ENCODE measurements at places on chromosomes 1 and 21. TPM values are rescaled to one million over a fixed set of nuclear protein-coding genes. Genes with fewer than 3 reads are reported as not detected.
A peak's percentile ranks its signal among the peaks of the same experiment; 100 is the strongest.

The SLC9C2 gene
- total RNA-seq: not detected

GRCh38 chr1:76635784-76636183 lies 231.5 kb upstream of the ST6GALNAC5 start:
- DNase-seq: no peak

The TESK2 gene
- 2.4 TPM for total RNA-seq

DNA sequence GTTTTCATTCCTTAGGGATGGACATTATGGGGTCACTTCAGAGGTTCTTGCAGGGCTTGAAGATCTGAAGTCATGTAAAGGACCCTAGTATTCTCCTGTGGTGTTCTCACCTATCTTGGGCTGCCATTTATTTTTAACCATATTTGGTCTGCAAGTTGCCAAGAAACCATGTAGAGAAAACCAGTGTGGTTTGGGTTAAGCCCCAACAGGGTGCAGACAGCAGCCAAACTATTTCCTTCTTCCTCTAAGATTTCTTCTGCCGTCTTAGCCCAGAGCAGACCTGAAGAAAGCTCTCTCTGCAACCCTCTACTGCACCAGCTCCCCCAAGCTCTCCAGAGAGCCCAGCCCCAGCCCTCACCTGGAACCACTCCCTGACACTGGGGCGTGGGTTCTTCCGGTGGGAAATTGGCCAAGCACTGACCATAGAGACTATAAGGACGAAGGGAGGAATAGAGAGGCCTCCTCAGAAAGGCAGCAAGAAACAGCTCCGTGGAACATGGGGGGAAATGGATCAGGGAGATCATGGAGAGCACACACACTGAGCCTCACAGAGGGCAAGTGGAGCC lies 136.6 kb downstream of the SYF2 start:
- no peak for DNase-seq

The VWA5B1 gene
- not detected for total RNA-seq

- DNase-seq: no peak
Observed at GRCh38 chr1:224308064-224308463, 21.9 kb downstream of the NVL start.

The KRTAP21-1 gene
- not detected for total RNA-seq

The ELAPOR1 gene
- total RNA-seq: 0.21 TPM

The B3GALT2 gene
- not detected for total RNA-seq

DNA sequence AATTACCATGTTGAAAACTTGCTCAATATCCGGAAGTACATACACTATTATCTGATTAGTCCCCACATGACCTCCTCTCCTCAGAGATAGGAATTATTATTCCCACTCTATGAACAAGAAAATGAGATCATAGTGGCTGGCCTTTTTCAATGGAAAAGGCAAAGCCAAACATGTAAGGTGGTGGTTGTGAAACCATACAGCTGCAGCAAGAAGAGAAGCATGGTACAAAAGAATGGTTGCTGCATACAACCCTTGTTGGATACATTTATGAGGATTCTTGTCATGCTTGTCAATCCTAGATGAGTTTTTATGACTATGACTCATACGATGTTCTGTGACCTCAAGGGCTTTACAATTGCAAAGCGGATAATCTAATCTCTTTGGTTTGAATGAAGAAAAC lies 514.7 kb downstream of the PLPP3 start:
- DNase-seq: no peak

The S100A3 gene
- 0.66 TPM for total RNA-seq

The PLPPR5 gene
- not detected for total RNA-seq

GRCh38 chr1:55035904-55036303 lies 3.4 kb upstream of the PCSK9 start:
- DNase-seq: no peak

DNA sequence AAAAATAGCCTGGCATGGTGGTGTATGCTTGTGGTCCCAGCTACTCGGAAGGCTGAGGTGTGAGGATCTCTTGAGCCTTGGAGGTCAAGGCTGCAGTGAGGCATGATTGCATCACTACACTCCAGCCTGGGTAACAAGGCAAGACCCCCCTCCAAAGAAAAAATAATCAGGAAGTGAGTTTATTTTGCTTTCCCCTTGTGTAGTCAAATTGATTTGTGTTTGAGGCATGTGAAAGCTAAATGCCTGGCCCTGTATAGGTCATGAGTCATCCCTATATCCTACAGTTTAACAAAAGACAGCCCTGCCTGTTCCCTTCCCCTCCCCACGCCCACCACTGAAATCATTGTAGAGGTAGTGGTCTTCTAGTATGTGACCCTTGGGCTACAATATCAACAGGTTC lies 241.4 kb upstream of the JUN start:
- DNase-seq: no peak

DNA sequence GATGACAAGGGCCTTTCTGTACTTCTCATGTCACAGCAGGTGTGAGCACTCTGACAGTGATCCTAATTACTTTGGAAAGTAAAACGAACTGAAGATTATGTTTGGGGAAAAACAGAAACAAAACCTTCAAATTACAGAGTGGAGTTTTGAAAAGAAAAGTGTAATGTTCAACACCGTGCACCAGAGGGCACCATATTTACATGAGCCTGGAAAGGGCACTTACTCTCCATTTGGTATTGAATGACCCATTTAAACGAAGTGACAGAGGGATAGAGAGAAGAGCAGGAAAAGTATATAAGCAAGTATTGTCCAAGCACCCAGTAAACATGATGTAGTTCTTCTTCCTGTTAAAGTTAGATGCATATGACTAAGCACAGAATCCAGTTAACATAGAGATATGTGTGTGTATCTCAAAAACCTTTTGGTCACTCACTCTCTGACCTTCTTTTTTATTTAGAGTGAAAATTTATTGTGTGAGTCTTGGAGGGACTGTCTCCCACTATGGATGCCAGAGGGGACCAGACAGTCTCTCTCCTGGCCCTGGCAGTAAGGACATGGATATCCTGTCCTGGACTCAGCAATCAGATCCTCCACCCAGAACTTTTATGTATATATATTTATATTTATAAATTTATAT lies 3.8 kb upstream of the RGSL1 start:
- DNase-seq: no peak

The NR1I3 gene
- not detected for total RNA-seq

DNA sequence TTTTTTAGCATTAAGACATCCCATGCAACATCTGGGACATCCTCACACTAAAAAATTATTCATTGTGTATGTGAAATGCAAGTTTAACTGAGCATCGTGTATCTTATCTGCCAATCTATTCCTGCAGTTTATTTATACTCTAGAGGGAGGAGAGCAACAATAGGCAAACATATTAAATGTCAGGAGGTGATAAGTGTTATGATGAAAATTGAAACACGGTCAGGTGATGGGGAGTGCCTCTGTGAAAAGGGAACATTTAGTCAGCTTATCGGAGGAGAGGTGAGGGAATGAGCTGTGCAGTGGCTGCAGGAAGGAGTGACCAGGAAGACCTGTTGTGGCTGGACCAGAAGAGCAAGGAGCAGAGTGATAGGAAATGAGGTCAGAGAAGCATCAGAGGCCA lies 775 bp upstream of the EFCAB14 start:
- DNase-seq: no peak

DNA sequence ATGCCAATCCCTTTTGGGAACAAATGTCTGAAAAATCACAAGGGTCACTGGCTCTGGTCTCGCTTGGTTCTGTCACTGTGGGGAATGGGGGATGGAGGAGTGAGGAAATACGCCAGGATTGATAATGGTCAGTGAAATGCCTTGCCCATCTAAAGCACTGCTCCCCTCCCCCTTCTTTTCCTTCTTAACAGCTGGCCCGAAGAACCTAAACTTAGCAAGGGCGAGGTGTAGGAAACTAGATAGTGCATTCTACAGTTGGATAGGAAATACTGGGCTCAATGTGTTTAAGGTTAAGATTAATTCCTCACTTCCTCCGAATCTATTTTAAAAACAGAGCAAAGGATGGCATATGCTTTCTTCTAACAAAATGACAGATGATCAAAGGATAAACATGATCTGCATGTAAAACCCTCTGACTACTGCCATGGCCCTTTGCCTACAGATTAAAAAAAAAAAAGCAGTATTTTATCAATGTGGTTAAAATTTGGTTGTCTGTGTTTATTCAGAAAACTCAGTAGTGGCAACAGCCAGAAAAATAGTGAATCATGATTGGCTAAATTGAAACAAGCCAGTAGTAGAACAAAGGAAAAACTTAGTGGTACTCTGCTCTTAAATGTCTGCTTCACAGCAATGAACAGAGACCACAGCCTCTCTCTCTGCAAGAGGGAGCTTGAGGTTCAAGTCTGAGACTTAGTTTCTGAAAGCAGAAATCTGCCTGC lies 86.1 kb upstream of the VAV3 start:
- peak; percentile 41 for DNase-seq

GRCh38 chr1:66415281-66415680 lies 118.7 kb upstream of the SGIP1 start:
- DNase-seq: no peak

The FAAH gene
- total RNA-seq: 0.46 TPM

The LAMC2 gene
- 13.0 TPM for total RNA-seq

The SGIP1 gene
- 7.7 TPM for total RNA-seq

DNA sequence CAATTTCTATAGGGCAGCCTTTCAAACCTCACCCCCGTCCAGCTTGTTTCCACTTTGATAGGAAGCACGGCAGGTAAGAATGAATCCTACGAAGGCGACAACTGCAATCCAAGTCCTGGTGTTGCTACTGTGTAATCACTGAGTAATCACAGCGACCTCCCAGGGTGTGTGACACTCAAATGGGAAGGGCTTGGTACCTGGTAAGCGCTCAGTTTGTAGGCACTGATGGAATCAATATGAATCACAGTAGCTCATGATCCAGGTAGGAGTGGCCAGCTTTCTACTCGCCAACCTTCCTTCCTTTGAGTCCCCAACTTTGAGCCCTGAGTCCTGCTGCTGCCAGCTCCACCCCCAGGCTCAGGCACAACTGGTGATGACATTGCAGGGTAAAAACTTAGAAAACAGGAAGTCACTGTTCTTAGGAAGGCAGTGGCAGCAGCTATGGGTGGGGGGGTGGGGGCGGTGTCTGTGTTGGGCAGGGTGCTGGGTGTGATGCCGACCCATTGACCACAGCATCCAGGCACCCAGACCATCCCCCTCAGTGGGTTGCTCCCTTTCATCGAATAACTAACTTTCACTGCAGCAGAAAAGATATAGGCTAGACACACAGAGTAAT lies 70.7 kb downstream of the CD247 start:
- DNase-seq: no peak

The AGBL4 gene
- not detected for total RNA-seq

GRCh38 chr1:154320882-154321608 lies at the start of gene AQP10:
TSS of gene AQP10 (plus strand) at chr1:154321093. CDS start at chr1:154321156, 63 bp downstream.
- peak; percentile 29 for DNase-seq

The C1QC gene
- total RNA-seq: not detected

The SMIM34 gene
- total RNA-seq: not detected

GRCh38 chr1:25131794-25132193 lies 100.5 kb downstream of the SYF2 start:
- no peak for DNase-seq

The PLA2G2C gene
- not detected for total RNA-seq

DNA sequence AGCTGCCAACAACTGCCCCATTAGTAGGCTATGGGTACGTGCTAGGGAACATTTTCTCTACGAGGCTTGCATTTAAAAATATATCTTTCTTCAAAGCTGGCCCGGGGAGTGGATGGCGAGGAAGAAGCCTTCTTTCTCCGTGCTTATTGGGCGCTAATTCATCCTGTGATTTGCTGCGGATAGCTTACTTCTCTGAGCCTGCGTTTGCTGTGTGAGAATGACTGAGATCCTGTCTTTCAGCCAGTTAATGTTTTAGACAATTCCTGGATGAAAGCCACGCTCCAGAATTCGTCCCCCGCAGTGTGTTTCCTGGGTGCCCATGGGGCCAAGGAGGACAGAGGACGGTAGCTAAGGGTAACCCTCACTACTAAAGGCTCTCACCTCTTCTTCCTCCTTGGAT lies 57.8 kb upstream of the TARBP1 start:
- DNase-seq: no peak

DNA sequence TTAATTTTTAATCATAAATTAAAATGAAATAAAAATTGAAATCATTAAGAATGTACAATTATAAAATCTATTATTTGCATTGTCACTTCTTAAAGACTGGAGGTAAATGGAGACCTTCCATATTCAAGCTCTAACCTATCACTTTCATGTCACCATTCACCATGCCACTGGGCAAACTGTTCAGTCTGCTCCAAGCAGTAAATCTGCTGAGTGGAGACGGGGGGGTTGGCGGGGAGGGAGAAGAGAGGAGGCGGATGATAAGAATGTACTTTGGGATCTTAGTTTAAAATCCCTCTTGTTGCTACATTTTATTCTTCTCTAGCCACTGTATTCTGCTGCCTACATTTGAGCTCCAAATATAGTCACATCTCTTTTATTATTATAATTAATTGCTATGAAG lies 365.9 kb upstream of the NFIA start:
- no peak for DNase-seq

- no peak for DNase-seq
Observed at GRCh38 chr1:224459966-224460365, 25.4 kb upstream of the WDR26 start.

- DNase-seq: no peak
Observed at GRCh38 chr1:100718581-100718980, 961 bp upstream of the VCAM1 start.

GRCh38 chr1:26946270-26946669 lies 14.0 kb downstream of the KDF1 start:
- DNase-seq: no peak

DNA sequence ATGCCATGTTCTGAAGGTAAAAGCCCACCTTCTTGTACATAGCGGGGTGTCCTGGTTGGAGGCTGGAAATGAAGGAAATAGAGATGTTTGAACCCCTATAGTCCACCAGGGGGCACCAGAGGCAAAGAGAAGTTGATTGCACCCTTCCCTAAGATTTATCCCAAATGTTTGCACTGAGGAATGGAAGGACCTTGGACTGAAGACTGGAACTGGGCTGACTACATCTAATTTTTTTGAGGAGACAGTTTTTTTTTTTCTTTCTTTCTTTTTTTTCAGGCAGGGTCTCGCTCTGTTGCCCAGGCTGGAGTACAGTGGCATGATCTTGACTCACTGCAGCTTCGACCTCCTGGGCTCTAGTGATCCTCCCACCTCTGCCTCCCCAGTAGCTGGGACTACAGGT lies 55.3 kb upstream of the EIF4G3 start:
- no peak for DNase-seq

- DNase-seq: no peak
Observed at GRCh38 chr1:154501423-154502065, 475 bp upstream of the TDRD10 start.

The PRDM16 gene
- 0.35 TPM for total RNA-seq

DNA sequence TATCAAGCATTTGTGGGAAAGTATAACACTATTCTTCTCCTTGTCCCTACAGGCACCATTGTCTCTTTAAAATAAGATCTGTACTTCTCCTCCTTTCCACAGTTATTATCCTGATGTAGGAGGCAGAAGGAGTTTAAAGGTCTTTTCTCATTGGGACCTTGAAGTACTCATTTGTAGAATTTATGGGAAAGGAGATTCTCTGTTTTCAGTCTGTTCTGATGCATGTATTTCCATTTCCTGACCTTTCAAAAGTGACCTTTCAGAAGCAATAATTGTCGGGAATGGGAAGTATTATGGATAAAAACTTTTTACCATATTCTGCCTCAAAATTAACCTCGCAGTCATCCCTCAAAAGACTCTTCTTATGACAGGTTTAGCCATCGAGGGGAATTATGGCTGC lies 224.8 kb downstream of the CTH start:
- DNase-seq: no peak

GRCh38 chr1:119569095-119569494 lies 62.1 kb downstream of the HSD3B1 start:
- no peak for DNase-seq

- no peak for DNase-seq
Observed at GRCh38 chr21:45018131-45019075, 56.0 kb upstream of the ADARB1 start.
